Right atrium auricular region (tissue), 2 donors: ENCODE measurements at places on chromosomes 3 and 15. TPM values are rescaled to one million over a fixed set of nuclear protein-coding genes. Genes with fewer than 3 reads are reported as not detected.

Gene SLC24A5
- not detected for total RNA-seq

GRCh38 chr3:122100591-122101463 lies 45.7 kb downstream of the CD86 start:
- H3K36me3 ChIP-seq = no peaks in the 10 kb centered on the region
- H3K27me3 ChIP-seq = no peaks in the 10 kb centered on the region
- no peak overlapping the region for H3K27ac ChIP-seq
- DNase-seq = no peak

DNA sequence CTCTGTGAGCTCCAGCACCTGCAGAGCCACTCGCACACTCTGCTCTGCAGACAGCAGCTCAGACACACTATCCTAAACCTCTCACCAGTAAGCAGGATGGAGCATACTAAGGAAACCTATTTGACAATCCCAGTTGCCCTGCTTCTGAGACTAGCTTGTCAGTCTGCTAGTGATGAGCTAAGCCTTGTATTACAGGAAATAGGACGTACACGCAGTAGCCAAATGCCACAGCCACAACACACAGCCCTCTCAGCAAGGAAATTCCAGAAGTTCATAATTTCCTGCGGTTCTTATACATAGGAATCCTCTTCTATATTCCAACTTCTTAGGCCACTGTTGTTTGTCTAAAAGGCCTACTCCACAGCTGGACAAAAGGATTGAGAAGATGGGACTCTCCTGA lies 74.5 kb downstream of the MYLK start:
- peaks cover 6% of the 10 kb centered on the region for H3K4me1 ChIP-seq
- no peak overlapping the region for H3K27ac ChIP-seq
- H3K27me3 ChIP-seq = no peaks in the 10 kb centered on the region
- H3K4me3 ChIP-seq = no peak overlapping the region

GRCh38 chr15:34927726-34928125 lies 41.8 kb downstream of the AQR start:
- H3K4me1 ChIP-seq = no peaks in the 10 kb centered on the region
- no peak overlapping the region for H3K4me3 ChIP-seq
- no peaks in the 10 kb centered on the region for H3K27me3 ChIP-seq
- no peak overlapping the region for H3K27ac ChIP-seq
- DNase-seq = no peak

DNA sequence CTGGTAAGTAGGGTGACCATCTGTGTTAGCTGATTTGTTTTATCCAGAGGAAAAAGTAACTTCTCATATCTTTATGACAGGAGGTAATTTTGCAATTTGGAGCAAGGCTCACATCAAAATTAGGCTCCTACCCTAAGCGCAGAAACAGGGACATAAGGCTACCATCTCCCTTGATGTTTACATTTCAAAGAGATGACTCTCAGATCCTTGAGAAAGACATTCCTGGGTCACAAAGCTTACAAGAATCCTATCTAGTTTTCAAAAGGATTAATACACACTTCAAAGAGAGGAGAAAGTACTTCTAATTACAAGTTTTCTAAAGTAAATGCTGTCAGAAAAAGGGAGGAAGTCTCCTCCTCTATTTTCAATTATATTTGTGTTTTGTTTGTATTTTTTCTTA lies 7.0 kb downstream of the ZPLD1 start:
- no peaks in the 10 kb centered on the region for H3K27me3 ChIP-seq
- DNase-seq = no peak
- H3K36me3 ChIP-seq = no peaks in the 10 kb centered on the region
- no peak overlapping the region for H3K27ac ChIP-seq
